ENCODE measurements at places on chromosomes 1 and 21.

GRCh38 chr1:111406321-111406768 is 21.2 kb downstream of the OVGP1 start:
- DNase-seq = peak; percentile 86

DNA sequence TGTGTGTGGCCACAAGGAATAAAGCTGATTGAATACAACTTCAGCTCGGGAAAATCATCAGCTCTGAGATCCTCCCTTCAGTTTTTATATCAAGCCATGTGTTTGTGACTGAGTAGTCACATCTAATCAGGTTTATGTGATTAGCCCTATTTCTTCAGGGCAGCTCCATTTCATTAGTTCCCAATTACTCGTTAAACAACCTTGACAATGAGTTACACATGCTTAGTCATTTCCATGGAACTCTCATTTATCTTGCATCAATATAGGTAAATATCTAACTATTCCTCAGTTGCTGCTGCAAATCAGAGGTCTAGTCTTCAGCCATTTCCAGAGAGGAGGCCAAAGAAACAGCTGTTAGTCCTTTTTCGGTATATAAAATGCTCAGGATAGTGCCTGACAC is 16.3 kb downstream of the CRB1 start:
- no peak for DNase-seq

- DNase-seq = no peak
These were observed 83.6 kb downstream of the SLC66A1 start for GRCh38 chr1:19395678-19396192.

DNA sequence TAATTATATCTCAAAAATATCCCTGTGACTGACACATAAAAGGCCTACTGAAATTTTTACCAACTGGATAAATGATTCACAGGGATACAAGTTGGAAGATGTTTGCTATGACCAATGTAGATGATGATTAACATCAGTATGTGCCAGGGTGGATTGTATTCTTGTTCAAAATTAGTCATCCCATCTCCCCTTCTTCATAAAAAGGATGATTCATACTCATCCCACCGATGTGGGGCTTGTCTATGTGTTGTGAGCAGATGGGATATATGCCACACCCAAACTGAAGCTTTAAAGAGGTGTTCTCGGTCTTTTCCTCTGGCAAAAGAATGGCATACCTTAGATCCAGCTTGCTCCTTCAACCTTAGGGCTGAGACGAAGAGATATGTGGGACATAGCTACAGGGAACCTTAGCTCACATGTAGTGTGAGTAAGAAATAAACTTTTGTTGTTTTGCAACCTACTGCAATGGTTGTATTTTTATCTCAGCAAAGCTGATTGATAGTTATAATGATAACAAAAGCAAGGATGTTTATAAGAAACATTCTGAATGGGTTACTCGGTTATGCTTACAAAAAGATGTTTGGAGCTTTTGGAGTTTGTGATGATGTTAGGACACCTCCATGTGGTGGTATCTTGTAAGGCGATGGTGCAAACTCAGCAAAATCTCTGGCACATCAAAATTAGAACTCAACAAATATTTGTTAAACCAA is 29.4 kb downstream of the SPATA17 start:
- peak; percentile 56 for DNase-seq

GRCh38 chr1:220420726-220421125 is 107.2 kb upstream of the MARK1 start:
- DNase-seq = no peak

DNA sequence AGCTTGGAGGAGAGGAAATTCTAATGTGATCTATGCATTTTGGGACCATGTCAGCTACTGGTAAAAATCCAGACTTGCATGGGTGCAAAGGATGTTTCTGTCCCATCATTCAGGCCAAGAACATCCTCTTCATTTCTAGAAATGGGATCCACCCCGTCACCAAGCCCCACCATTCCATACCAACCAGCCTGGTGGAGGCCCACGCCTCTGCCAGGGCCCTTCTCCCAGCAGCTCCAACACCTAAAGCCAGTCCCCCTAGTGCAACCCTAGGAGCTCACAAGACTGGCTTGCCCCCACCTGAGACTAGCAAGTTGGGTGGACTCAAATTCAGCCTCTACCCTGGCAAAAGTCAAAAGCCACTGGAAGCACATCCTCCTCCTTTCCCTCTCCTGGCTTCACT is 1.9 kb downstream of the ARHGEF11 start:
- DNase-seq = no peak

- no peak for DNase-seq
These were observed 318.6 kb upstream of the NFIA start for GRCh38 chr1:60763741-60764140.

DNA sequence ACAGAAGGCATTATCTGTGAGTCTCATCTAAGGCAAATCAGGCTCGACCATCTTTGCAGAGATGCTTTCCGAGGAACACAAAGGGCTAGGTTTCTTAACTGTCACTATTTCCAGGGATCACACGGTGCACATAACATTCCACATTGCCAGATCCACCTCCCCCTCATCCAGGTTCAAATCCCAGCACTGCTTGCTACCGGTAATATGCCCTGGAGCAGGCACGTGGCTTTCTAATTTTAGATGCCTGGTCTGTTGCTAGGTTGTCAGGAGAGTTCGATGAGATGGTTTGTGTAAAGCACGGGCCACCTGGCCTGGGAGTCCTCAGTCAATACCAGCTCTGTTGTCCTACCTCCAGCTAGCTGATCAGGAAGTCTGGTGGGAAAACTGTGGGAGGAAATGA is 598.6 kb downstream of the NPHP4 start:
- DNase-seq = no peak

DNA sequence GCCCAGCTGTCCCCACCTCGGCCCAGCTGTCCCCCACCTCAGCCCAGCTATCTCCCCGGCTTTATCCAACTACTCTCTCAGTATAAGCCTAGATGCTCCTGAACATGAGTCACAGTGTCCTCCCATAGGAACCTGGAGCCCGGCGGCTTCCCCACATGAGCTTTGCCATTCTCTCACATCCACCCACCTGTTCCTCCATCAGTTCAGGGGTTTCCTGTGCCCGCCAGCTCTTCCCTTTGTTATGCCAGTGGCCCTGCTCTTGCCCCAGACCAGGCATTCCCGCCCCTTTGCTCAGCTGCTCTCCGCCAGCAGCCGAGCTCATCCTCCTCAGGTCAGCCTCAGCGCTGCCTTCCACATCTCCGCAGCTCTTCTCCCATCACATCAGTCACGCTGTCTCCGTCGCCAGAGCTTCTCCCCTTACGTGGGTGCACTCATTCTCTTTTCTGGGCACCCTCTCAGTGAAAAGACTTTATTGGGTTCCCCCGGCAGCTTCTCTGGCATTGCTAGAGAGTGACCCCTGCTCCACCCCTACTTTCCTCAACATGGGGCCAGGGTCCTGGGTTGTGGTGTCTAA is 89.5 kb upstream of the CSF3R start:
- no peak for DNase-seq

GRCh38 chr1:176225911-176226310 is 18.8 kb upstream of the COP1 start:
- no peak for DNase-seq

DNA sequence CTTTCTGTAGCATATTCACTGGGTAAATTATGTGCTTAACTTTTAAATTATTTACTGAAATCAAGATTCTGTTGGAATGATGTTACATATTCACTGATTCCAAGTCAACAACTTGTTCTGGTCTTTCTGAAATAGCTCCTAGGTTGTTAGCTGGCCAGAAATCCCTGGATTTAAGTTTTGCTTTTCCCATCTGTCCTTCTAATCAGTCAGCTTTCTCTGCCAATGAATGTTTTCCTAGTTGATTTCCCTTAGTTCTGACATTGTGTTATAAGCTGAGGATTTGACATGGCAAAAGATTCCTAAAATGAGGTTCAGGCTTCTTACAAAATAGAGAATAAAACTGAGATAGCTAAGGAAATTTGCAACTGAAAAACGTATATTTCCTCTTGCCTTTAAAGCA is 1479.6 kb downstream of the MRPL39 start:
- no peak for DNase-seq

- DNase-seq = peak; percentile 70
These were observed 5.5 kb downstream of the C1QTNF12 start for GRCh38 chr1:1240822-1241587.

- DNase-seq = peak; percentile 28
These were observed 3.3 kb upstream of the AGPAT3 start for GRCh38 chr21:43861706-43862105.

GRCh38 chr1:21165646-21166045 is 11.1 kb downstream of the EIF4G3 start:
- DNase-seq = no peak

- peak; percentile 47 for DNase-seq
These were observed 1.2 kb downstream of the CHRM3 start for GRCh38 chr1:239387304-239388158.

DNA sequence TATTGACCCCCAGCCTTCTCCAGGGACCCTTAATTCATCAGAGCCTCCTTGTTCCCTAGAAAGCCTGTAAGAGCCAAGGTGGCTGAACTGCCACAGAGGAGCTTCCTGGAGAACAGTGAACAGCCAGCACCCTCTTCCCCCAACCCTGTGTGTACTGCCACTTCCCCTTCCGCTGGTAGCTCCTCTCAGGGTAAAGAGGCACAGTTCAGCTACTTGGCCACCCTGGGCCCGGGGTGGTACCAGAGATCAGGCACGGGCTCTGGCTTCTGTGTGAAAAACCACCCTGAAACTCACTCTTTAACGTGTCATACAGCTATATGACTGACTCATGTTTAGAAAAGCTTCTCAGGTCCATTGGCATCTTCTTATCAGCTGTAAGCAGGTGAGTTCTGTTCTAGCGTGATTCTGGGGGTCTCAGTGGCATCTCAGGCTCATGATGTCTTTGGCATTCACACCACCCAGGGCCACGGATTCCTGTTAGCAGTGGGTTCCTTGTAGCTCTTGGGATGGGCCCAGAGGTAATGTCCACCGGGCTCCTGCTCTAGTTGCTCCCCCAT is 22.4 kb downstream of the ARMH1 start:
- no peak for DNase-seq

DNA sequence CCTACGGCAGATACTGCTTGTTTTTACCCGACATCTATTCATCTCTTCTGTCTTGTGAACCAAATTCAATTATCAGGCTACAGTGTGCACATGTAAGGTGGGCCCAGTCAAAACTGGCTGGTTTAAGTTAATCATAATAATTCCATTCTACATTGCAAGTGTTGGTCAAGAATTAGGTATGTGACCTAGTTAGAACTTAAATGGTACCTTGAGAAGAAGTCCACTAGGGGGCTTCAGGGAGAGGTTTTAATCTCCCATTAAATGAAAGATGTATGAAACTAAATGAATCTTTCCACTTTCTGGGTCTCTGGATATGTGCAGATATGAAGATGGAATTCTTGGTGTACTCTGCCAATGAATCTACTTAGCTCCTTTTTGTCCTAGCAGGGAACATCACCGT is 187.1 kb downstream of the CDC42BPA start:
- peak; percentile 48 for DNase-seq

- no peak for DNase-seq
These were observed 123.8 kb downstream of the TRABD2B start for GRCh38 chr1:47873337-47873736.

DNA sequence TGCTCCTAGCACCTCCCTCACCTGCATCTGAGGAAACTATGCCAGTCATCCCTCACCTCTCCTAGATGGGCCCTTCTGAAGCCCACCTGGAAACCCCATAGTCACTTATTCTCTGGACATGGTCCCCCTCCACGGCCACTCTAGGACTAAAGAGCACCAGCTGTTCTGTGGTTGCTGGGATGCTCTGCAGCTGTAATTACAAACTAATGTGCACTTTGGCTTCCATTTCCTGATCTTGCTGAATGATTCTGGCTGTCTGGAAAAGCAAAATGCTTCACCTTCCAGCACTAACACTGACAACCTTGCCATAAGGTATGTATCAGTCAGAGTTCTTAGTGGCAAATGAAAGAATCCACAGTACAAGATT is 48.7 kb upstream of the PSEN2 start:
- no peak for DNase-seq

GRCh38 chr1:8523666-8524206 is 205.8 kb downstream of the SLC45A1 start:
- no peak for DNase-seq

DNA sequence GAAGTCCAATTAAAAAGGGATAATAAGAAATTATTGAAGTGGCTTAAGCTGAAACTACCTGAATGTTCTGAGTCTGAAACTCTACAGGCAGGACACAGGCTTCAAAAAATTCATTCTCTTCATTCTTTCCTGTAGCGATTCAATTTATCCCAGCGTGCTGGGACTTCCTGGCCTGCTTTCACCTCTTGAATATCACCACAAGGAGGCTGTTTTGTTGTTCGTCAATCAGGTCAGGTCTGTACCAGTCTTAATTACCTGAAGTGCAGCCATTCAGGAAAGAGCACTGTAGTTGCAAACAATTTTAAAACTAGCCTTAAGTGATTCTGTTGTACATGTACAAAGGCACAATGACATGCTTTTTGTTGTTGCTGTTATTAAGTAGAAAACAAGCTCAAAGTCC is 38.4 kb downstream of the FYB2 start:
- no peak for DNase-seq

DNA sequence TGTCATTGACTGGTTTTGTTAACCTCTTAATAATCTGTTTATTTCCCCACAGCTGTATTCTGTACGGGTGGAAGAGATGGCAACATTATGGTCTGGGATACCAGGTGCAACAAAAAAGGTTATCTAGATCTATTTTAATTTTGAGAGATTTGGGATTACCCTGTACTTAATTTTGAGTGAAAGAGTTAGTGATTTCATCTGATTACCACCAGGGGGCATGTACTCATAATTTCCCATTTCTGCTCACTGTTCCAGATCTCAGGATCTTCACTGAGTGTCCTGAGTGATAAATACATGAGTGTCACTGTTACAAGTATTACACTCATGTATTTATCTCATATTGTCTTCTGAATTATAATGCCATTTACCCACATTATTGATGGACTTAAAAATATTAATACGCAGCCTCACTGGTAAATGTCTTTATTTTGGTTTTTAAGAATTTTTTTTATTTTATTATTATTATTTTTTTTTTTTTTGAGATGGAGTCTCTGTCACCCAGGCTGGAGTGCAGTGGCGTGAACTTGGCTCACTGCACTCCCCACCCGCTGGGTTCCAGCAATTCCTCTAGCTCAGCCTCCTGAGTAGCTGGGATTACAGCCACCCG is 27.4 kb downstream of the DTL start:
- peak; percentile 82 for DNase-seq

DNA sequence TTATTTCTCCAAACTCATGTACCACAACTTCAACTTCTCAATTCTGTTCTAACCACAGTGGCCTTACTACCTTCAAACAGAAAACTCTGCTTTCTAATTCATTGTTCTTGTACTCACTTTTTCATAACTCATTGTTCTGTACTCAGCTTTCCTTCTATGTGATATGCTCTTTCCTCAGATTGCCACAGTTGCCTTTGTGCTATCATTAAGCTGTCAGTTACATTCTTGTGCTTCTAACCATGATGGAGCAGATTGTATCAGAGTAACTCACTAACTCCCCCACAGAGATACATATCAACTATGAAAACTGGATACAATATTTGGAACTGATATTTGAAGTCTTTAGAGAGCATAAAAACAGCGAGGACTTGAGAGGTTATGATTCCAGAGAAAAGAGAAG is 1213.7 kb downstream of the KCNT2 start:
- no peak for DNase-seq

DNA sequence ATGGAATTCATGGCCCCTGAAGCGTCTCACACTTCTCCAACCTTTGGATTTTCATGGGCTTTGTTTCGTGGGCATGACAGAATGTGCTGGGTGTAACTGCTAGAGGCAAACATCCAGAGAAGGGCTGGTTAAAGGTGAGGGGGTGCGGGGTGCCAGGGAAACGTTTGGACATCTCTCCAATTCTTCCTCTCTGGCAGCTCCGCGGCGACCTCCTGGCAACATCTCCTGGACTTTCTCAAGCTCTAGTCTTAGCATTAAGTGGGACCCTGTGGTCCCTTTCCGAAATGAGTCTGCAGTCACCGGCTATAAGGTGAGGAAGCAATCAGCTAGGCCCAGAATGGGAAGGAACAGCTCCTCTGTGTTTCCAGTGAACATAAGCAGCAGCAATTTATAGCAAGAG is 12.0 kb downstream of the TMEM81 start:
- no peak for DNase-seq
